Foreskin melanocyte (primary cell): ENCODE measurements at places on chromosomes 13 and 19.

DNA sequence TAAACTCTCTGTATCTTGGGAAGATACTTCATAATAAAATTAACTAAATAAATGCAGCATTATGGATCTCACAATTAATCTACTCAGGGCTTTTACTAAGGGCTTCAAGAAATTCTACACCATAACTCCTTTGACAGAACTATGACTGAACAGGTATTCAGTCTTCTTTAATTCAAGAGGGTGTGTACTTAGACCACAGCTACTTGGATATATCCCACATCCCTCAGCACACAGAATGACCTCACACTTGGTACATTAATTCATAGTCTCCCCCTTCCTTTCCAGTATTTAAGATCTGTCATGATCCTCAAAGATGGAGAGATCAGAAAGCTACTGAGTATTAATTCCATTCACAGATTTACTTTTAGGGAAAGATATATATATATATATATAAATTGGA, 11.6 kb downstream of the DIAPH3 start:
- DNase-seq = no peak

DNA sequence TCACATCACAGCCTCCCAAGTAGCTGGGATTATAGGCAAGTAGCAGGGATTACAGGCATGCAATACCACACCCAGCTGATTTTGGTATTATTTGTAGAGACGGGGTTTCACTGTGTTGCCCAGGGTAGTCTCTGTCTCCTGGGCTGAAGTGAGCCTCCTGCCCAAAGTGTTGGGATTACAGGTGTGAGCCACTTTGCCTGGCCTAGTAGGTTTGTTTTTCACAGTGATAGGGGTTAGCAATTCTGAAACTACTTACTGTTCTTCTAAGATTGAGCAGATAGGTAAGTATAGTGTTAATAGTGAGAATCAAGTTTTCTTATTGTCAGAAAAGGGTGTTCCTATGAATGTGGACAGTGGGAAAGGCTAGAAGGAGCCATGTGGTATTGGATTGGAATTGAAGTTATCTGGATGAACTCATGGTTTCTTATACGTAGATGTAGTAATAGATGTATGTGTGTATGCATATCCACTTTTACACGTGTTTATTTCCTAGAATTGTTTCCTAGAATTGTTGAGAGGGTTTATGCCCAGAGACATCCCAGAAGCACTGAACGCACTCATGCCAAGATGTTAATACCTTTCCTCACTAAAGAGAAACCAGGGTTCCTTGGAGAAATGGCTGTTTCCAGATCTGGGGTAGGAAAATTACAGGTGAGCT, 49.1 kb downstream of the SAE1 start:
- no peak for DNase-seq

DNA sequence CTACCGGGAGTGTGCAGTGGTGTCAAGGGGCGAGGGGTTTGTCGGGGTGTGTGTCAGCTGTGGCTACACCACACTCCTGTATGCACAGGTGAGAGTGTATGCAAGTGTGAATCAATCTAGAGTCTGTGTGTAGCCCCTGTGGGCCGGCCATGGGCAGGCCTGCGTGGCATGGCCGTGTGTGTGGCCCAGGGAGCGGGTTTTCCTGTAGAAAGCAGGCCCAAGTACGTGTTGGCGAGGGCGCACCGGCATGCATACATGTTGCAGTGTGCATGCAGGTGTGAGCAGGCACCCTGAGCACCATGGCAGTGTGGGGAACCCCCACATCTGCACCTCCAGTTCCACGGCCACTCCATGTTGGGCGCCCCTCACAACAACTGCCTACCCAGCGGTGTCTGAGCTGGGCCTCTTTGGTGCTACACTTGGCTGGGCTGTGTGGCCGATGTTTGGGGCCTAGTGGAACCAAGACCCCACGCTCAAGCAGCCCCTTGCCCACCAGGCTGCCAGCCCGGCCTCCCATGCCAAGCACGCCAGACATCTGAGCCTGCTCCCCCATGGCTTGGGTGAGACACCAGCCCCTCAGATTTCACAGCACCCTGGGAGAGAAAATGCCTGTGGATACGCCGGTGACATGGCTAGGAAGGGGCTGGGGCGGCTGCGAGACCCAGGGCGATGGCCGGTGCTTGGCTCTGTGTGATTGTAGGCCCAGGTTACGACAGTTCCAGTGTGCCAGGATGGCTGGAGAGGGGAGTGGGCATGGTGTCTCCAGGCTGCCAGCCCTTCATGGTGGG, 2.1 kb downstream of the NFIX start:
- DNase-seq = no peak

DNA sequence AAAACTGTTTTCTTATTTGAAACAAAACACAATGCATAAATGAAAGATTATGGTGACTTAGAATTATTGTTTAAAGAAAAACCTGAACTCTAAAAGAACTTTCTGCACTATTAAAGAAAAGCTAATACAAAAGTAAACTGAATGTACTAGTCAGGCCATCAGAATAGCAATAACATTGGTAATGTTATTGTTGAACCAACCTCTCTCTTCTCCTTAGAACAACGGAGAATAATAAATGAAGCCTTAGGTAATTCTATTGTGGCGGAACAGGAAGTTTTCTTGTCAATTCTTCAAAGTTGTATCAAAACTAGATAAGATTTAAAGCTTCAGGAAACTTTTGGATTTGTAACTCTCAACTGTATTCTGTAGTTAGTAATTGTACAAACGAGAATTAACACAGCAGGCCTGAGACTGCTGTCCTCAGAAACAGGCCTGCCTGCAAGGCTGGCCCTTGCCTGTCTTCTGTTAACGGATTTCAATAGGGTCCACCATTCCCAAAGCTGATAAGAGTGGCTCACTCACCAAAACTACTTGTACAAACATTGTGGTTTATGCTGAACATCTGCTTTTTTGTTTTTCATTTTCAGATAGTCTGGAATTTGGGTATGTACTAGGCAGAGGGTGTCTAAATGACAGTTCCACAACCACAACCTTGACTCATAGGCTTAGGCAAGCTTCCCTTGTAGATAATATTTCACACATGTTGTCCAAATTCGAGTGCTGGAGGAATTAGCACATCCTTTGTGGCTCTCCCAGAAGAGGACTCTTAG, 825.8 kb downstream of the GPC5 start:
- no peak for DNase-seq

GRCh38 chr19:17680230-17680722, 7.9 kb downstream of the UNC13A start:
- DNase-seq = peak; percentile 63

DNA sequence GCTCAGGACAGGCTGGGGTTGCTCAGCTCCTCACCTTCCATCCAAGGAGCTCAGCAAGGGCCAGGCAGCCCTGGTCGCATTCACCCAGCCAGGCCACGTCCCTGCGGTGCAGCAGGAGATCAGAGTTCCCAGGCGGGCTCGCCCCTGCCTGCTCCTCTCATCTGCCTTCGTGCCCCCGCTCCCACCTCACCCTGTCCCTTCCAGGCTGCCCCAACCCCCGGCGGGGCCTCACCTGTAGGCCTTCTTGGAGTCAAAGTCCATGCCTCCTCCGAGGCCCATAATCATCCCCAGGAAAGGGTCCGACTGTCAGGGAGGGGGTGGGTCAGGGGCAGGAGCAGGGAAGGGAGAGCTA, 1.3 kb upstream of the RINL start:
- DNase-seq = no peak

- DNase-seq = no peak
These were observed 46.1 kb upstream of the CNMD start for GRCh38 chr13:52785739-52786138.

DNA sequence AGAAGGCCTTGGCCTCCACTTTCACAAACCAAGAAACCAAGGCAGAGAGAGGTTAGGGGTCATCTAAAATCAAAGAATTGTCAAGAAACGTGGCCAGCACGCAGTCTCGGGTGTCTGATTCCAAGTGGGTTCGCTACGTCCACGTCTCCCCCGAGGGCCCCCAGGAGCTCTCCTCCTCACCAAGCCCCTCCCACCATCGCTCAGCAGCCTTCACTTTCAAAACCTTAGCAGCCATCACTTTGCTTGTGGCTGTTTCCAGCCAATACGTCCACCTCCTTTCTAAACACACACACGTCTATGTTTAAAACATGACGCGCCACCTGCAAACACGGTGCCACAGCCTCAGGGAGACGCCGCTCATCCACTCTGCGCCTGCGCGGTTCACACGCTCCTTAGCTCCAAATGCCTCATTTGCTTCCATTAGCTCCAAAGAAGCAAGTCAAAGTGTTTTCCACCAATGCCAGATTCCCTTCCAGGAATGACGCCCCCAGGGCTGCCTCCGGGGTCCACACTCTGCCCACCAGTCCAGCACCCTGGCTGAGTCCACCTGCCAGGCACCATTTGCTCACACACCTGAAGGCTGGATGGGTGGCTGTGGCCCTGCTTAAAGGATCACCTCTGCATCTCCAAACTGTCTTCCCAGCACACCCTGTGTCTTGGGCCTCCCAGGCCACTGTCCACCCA, 5.5 kb downstream of the RASA3 start:
- DNase-seq = no peak

DNA sequence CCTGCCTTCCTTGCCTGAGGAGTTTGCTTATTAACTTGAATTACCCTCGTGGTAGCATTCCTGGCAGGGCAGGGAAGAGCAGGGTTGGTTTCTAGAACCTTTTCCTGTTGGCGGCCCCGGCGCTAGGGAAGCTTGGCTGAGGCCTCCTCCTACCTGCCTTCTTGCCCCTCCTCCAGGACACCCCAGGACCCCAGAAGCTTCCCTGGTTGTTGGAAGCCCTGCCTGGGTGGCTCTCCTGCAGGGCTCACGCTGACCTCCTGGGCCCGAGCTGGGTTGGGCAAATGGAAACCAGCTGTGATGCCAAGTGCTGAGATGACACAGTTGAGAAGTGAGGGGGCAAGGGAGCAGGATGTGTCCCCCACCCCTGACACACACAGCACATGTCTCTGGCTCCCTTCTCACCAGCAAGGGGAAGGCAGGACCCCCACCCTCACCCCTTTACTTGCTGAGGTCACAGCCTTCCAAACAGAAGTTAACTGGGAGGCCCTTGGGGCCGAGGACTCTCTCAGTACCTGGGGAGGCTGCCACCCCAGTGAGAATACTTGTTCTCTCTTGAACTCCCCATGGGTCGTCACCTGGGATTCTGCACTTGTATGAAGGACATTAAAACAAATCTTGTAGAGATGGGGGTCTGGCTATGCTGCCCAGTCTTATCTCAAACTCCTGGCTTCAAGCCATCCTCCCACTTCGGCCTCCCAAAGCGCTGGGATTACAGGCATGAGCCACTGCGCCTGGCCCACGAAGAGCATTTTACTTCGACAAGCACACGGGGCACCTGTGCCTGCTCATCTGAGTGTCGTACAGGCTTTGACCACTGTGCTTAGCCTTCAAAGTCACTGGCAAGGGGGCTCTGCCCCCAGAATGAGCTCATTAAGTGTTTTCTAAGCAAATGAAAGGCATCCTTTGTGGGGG, 10.5 kb downstream of the CEBPA start:
- no peak for DNase-seq

GRCh38 chr19:39196860-39197562, at the start of gene NCCRP1:
Gene NCCRP1, plus strand, starts transcription at chr19:39196964. Its CDS starts 19 bp downstream, at chr19:39196983.
- DNase-seq = no peak

DNA sequence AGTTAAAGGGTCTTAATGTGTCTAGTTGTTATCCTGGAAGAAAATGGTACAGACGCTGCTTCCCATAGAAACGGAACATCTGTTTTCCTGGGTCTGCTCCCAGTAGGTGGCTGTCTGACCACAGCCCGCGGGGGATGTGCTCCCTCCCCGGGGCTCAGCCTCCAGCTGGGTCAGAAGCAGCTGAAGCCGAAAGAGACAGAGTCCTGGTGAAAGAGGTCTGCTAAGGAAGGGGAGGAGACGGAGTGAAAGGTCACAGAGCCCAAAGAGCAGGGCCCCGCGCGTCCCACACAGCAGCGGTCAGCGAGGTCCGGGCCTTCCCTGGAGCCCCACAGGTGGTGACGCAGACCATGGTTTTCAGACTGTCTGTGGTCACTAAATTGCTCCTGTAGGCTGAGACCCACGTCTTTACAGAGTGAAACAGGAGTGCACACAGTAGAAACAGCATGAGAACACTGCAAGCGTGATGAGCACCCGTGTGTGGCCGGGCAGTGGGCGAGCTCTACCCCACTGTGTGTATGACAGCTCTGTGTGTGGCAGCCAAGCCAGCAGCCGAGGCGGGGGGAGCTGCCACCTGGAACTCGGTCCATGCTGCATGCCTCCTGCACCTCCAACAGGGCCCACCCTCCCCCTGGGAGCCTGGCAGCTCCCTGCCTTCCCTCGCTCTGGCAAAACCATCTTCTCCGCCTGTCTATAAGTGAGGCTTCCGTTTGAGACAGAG, 52.0 kb upstream of the C13orf46 start:
- DNase-seq = no peak

- DNase-seq = no peak
These were observed 91.8 kb downstream of the UBL3 start for GRCh38 chr13:29758531-29759114.

- peak; percentile 60 for DNase-seq
These were observed 24.0 kb downstream of the SLC8A2 start for GRCh38 chr19:47447470-47448359.

- no peak for DNase-seq
These were observed 12.9 kb downstream of the OR7C2 start for GRCh38 chr19:14954071-14954655.

- DNase-seq = no peak
These were observed 49.1 kb upstream of the SOX21 start for GRCh38 chr13:94761407-94761806.

DNA sequence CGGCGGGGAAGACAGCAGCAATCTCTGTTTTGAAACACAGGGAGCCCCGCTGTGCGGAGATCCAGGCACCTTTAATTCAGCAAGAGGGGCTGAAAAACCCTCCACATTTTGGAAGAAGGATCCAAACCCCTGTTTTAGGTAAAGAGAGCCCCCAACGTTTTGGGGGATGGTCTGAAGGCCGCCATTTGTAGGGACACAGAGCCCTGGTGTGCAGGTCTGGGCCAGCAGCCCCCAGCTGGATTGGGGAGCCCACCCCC, 3.5 kb upstream of the HOOK2 start:
- no peak for DNase-seq

DNA sequence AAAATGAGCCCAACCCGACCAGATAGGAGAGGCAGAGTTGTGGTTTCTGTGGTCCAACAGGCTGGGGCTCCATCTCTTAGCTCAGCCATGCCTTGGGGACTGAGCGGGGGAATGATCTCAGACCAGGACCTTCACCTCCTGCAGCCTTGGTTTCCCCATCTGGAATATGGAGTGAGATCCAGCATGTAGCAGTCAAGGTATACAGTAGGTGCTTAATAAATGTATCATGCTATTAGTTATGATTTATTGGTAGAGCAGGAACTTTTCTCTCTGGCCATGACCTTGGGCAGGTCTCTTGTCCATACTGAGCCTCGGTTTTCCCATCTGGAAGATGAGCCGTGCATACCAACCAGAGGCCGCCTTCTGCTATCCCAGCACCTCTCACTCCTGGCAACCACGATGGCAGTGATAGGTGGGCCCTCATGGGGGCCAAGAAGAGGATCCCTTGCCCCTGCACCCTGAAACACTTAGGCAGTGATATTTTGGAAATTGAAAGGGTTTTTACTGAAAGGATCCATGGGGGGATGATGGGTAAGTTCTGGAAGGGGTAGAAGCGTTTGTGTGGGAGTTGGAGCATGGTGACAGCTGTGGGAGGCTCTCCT, 9.1 kb downstream of the TM6SF2 start:
- no peak for DNase-seq

- no peak for DNase-seq
These were observed at the start of gene NLRP12 for GRCh38 chr19:53824134-53824611. Gene NLRP12, minus strand, starts transcription at chr19:53824314. Its CDS starts 140 bp downstream, at chr19:53824174.

GRCh38 chr13:26604784-26605545, 47.5 kb downstream of the WASF3 start:
- DNase-seq = no peak

- DNase-seq = no peak
These were observed 170.5 kb downstream of the SHISA2 start for GRCh38 chr13:25881136-25881926.
